Large intestine (tissue), 12 donors: ENCODE measurements at places on chromosomes 1 and 21. TPM values are rescaled to one million over a fixed set of nuclear protein-coding genes. Genes with fewer than 3 reads are reported as not detected.

- peak overlapping the region; percentile 2 for H3K27ac ChIP-seq
- H3K4me3 ChIP-seq = no peak overlapping the region
- no peak for DNase-seq
- no peaks in the 10 kb centered on the region for H3K27me3 ChIP-seq
- peaks cover 14% of the 10 kb centered on the region for H3K4me1 ChIP-seq
Observed at GRCh38 chr1:197465528-197466327, 197.7 kb downstream of the CRB1 start.

DNA sequence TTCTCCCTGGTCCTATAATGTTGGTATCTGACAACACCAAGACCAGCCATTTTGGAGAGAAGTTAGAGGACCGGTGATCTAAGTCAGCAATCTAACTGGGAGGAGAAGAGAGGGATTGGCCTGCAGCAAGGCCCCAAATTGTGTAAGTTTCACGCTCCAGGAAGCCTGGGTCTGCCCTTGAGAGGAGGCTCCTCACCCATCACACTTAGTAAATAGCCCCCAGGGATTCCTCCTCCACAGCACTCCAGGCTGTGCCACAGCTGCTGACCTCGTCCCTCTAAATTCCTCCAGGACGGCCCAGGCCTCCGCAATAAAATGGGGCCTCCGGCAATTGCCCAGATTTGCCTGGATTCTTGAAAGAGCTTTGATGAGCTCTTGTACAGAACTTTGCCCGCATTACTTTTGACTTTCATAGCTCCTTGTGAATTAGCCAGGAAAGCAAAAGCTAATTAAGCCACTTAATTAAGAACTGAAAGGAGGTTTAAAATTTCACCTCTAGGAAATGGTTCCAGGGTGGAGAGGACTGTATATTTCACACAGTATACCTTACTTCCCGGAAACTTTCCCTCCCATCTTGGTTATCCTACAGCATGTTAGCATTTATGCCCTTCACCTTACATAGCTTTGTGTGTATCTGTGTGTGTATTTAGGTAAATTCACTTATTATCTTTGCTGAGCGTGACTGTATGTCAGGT, 90.5 kb downstream of the LAMC2 start:
- H3K4me1 ChIP-seq = peaks cover 28% of the 10 kb centered on the region
- H3K27ac ChIP-seq = peak overlapping the region; percentile 35
- H3K27me3 ChIP-seq = no peaks in the 10 kb centered on the region
- H3K4me3 ChIP-seq = no peak overlapping the region
- no peaks in the 10 kb centered on the region for H3K36me3 ChIP-seq
- peak; percentile 35 for DNase-seq

Gene NFASC
- polyA plus RNA-seq = 10.1 TPM

DNA sequence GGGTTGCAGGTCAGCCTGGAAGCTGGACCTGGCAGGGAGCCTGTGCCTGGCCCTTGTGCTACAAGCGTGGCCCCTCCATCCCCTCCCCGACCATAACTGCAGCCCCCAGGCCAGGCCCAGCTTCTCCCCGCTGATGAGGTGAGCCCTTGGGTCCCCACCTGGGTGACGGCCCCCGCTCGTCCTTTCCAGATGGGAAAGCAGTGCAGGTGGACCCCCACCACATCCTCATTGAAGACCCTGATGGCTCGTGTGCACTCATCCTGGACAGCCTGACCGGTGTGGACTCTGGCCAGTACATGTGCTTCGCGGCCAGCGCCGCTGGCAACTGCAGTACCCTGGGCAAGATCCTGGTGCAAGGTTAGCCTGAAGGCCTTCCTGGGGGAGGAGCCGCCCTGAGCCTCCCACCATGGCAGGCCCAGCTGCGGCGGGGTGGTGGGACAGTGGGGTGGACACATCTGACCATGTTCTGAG, 56.9 kb downstream of the TRIM11 start:
- no peaks in the 10 kb centered on the region for H3K27me3 ChIP-seq
- peaks cover 5% of the 10 kb centered on the region for H3K4me1 ChIP-seq
- no peak overlapping the region for H3K4me3 ChIP-seq
- peaks cover 3% of the 10 kb centered on the region for H3K36me3 ChIP-seq
- no peak overlapping the region for H3K27ac ChIP-seq

Gene NBPF6
- not detected for polyA plus RNA-seq

GRCh38 chr1:40927781-40928180, 51.7 kb upstream of the CTPS1 start:
- no peaks in the 10 kb centered on the region for H3K36me3 ChIP-seq
- H3K27me3 ChIP-seq = no peaks in the 10 kb centered on the region
- no peaks in the 10 kb centered on the region for H3K4me1 ChIP-seq
- no peak for DNase-seq
- H3K4me3 ChIP-seq = no peak overlapping the region

DNA sequence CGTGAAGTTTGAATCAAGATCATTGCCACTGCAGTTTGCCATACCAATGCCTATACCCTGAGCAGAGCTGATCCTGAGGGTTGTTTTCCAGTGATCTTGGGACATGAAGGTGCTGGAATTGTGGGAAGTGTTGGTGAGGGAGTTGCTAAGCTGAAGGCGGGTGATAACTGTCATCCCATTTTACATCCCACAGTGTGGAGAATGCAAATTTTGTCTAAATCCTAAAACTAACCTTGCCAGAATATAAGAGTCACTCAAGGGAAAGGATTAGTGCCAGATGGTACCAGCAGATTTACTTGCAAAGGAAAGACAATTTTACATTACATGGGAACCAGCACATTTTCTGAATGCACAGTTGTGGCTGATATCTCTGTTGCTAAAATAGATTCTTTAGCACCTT, 78.6 kb downstream of the FMN2 start:
- H3K27ac ChIP-seq = no peak overlapping the region
- no peaks in the 10 kb centered on the region for H3K4me1 ChIP-seq
- no peak for DNase-seq

DNA sequence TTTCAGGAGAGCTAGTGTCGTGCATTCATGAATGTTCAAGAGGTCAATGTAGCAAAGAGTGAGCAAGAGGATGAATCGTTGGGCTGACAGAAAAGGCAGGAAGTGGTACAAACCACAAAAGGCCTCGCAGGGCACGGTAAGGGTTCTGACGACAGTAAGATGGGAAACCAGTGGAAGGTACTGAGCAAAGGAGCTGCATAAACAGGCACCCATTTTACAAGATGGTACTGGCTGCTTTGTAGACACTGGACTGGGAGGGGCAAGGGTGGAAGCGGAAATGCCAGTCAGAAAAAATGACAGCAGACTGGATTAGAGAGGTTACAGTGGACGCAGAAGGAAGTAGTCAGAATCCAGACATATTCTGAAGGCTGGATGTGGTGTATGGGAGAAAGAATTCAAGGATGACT, 123.5 kb downstream of the PTPN14 start:
- H3K27me3 ChIP-seq = no peaks in the 10 kb centered on the region
- H3K27ac ChIP-seq = no peak overlapping the region
- H3K36me3 ChIP-seq = no peaks in the 10 kb centered on the region

Gene NPHS2
- polyA plus RNA-seq = not detected

DNA sequence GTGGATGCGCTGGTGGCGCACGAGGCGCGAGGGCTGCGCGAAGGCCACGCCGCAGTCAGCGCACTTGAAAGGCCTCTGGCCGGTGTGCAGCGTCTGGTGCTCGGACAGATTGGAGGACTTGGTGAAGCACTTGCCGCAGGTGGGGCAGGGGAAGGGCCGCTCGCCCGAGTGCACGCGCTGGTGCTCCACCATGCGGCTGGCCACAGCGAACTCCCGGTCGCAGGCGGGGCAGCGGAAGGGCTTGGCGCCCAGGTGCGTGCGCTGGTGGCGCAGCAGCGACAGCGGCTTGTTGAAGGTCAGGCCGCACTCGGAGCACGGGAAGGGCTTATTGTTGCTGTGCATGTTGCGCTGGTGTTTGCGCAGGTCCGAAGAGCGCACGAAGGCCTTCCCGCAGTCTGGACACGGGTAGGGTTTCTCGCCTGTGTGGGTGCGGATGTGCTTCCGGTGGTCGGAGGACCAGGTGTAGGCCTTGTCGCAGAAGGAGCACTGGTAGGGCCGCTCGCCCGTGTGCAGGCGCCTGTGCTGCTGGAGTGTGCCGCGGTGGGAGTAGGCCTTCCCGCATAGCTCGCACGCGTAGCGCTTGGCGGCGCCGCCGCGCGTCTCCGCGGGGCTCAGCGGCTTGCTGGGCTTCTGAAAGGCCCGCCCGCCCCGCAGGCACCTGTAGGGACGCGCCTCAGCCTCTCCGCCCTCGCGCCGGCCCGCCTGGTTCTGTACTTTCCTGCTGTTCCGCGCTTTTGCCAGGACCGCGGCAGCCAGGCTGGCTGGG, 4.7 kb downstream of the ZNF648 start:
- DNase-seq = no peak
- H3K27ac ChIP-seq = no peak overlapping the region
- H3K36me3 ChIP-seq = no peaks in the 10 kb centered on the region
- H3K4me1 ChIP-seq = no peaks in the 10 kb centered on the region
- no peak overlapping the region for H3K4me3 ChIP-seq
- peaks cover 29% of the 10 kb centered on the region for H3K27me3 ChIP-seq

GRCh38 chr1:28074892-28075511, 13.4 kb downstream of the EYA3 start:
- peaks cover under 1% of the 10 kb centered on the region for H3K36me3 ChIP-seq
- no peak overlapping the region for H3K27ac ChIP-seq
- no peaks in the 10 kb centered on the region for H3K27me3 ChIP-seq

Gene PYHIN1
- polyA plus RNA-seq = 1.5 TPM

DNA sequence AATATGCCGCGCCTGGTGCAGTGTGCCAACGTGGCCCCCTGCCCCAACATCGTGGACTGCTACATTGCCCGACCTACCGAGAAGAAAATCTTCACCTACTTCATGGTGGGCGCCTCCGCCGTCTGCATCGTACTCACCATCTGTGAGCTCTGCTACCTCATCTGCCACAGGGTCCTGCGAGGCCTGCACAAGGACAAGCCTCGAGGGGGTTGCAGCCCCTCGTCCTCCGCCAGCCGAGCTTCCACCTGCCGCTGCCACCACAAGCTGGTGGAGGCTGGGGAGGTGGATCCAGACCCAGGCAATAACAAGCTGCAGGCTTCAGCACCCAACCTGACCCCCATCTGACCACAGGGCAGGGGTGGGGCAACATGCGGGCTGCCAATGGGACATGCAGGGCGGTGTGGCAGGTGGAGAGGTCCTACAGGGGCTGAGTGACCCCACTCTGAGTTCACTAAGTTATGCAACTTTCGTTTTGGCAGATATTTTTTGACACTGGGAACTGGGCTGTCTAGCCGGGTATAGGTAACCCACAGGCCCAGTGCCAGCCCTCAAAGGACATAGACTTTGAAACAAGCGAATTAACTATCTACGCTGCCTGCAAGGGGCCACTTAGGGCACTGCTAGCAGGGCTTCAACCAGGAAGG, 4.3 kb downstream of the GJB3 start:
- H3K27me3 ChIP-seq = peaks cover 21% of the 10 kb centered on the region
- H3K4me3 ChIP-seq = no peak overlapping the region
- no peak overlapping the region for H3K27ac ChIP-seq

GRCh38 chr1:119367432-119368124, 1.0 kb upstream of the HAO2 start:
- H3K36me3 ChIP-seq = no peaks in the 10 kb centered on the region
- H3K4me1 ChIP-seq = no peaks in the 10 kb centered on the region
- no peaks in the 10 kb centered on the region for H3K27me3 ChIP-seq
- no peak overlapping the region for H3K27ac ChIP-seq
- peak; percentile 29 for DNase-seq

Gene MIXL1
- 0.28 TPM for polyA plus RNA-seq

DNA sequence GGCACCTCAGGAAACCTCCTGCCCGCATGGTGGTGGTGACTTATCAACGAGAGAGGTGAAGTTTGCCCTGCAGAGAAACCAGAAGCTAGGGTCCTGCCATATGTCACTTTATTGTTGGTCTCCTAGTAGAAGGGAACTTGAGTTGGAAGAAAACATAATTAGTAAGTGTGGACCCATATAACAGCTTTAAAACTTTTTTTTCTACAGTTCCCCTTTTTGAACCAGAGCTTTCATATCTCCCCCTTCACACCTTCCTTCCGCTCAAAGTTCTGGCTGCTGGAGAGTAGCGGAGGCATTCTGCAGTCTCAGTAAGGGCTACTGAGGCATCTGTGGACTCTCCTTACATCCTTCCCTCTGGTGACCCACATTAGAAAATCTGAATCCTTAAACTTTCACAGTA, 48.9 kb downstream of the PHC2 start:
- no peak overlapping the region for H3K27ac ChIP-seq
- no peaks in the 10 kb centered on the region for H3K36me3 ChIP-seq
- H3K4me1 ChIP-seq = peaks cover 46% of the 10 kb centered on the region

DNA sequence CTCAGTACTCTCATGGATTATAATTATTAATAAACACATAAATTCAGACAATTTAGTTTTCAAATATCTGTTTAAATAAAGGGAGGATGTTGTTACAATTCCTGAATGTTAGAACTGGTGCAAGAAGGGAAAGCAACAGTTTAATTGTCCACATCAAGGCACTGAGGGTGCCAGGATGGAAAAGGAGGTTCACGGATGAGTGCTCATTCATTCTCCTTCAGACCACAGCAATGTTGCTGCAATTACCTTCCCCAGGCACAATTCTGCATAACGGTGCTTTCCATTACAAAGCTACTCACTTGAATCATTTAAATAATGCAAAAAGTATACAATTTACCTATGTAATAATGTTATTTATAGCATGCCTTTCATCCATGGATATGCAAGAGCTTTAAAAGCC, 52.3 kb upstream of the COG2 start:
- no peaks in the 10 kb centered on the region for H3K4me1 ChIP-seq
- no peak overlapping the region for H3K4me3 ChIP-seq
- DNase-seq = no peak
- no peak overlapping the region for H3K27ac ChIP-seq

Gene CLDN17
- polyA plus RNA-seq = not detected

GRCh38 chr21:39867198-39867650, at the start of gene PCP4:
TSS of gene PCP4 (plus strand) at chr21:39867438. CDS start at chr21:39867502, 64 bp downstream.
- H3K27me3 ChIP-seq = no peaks in the 10 kb centered on the region
- peak; percentile 21 for DNase-seq
- H3K36me3 ChIP-seq = no peaks in the 10 kb centered on the region

GRCh38 chr21:29096218-29097015, 23.0 kb upstream of the CCT8 start:
- H3K4me1 ChIP-seq = peaks cover 30% of the 10 kb centered on the region
- H3K4me3 ChIP-seq = no peak overlapping the region
- H3K27ac ChIP-seq = peak overlapping the region; percentile 51
- DNase-seq = peak; percentile 89

DNA sequence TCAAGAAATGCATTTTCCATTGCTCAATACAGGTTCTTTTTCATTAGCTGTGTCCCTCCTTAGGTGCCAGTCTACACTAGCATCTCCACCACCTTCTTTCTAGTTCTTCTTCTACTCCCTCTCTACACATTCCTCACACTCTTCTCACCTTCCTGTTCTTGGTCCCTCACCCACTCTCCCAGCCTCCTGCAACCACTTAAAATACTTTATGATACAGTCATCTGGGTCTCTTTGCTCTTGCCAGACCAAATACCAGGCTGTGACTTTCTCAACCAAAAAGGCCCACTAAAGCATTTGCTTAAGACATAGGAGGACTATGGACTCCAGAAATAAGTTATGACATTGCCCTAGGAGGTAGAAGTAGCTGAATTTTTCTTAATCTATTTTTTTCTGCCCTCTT, 35.1 kb downstream of the PIGM start:
- H3K4me1 ChIP-seq = peaks cover 5% of the 10 kb centered on the region
- no peaks in the 10 kb centered on the region for H3K27me3 ChIP-seq
- no peak overlapping the region for H3K27ac ChIP-seq
- DNase-seq = no peak
- H3K36me3 ChIP-seq = no peaks in the 10 kb centered on the region
